ENCODE measurements at places on chromosomes 16 and 17.

GRCh38 chr17:39573447-39574298, 34.0 kb downstream of the NEUROD2 start:
- no peak for DNase-seq

DNA sequence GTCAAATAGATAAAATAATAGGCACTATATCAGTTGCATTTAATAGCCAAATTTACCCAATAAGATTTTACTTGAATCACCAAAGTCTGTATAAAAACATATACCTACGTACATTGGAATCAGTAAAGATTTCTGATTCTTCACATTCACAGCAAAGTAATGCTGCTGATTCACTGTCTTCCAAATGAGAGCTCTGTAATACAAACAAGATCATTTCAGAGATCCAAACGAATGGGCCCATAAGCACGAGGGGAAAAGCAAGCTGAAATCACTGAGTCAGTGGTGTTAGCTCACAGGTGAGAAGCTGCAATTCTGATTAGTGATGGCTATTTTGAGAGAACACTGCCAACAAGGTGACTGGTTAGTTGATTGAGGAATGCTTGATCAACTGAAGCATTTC, 81.3 kb downstream of the SSH2 start:
- DNase-seq = peak; percentile 18

GRCh38 chr16:67959536-67960329, 8.7 kb downstream of the SLC12A4 start:
- DNase-seq = no peak

DNA sequence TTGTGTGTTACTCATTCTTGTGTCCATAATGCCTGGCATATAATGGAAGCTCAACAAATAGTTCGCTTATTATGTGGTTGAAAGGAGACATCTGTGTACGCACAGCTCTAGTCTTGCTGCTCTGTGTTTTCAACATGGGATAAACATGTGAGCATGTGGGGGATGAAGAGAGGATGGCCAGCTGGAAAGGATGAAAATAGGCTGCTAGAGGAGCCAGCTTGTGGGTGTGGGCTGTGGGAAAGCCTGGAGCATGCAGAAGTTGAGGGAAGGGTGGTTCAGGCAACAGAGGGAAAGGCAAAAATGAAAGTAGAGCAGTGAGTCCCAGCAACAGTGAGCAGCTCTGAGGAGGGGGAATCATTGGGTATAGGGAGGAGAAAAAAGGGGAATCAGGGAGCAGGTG, 324.6 kb upstream of the CDH11 start:
- DNase-seq = no peak

GRCh38 chr17:83107656-83108048, 28.2 kb downstream of the METRNL start:
- DNase-seq = no peak

GRCh38 chr17:82865774-82866395, 26.1 kb upstream of the ZNF750 start:
- no peak for DNase-seq

DNA sequence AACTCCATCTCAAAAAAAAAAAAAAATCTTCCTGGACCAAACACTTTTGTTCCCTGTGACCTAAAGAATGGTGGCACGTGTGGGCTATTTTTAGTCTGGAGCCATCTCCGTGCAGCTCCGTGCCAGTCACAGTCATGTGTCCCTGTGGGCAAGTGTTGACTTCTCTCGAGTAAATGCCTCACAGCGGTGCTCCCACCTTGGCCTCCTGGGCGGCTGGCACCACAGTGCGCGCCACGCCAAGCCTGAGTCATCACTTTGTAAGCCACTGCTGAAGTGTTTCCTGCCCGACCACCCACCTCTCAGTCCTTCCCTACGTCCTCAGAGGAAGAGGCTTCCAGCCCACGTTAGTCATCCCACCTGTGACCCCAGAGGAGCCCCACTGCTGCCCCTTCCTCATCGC, 10.9 kb upstream of the HEXD start:
- DNase-seq = no peak

- DNase-seq = no peak
These were observed 146.6 kb downstream of the IRF8 start for GRCh38 chr16:86045591-86045971.

- DNase-seq = no peak
These were observed 875 bp downstream of the PRKCB start for GRCh38 chr16:23836404-23837311.

- DNase-seq = peak; percentile 43
These were observed 33.3 kb downstream of the OR1D5 start for GRCh38 chr17:3030096-3030495.

DNA sequence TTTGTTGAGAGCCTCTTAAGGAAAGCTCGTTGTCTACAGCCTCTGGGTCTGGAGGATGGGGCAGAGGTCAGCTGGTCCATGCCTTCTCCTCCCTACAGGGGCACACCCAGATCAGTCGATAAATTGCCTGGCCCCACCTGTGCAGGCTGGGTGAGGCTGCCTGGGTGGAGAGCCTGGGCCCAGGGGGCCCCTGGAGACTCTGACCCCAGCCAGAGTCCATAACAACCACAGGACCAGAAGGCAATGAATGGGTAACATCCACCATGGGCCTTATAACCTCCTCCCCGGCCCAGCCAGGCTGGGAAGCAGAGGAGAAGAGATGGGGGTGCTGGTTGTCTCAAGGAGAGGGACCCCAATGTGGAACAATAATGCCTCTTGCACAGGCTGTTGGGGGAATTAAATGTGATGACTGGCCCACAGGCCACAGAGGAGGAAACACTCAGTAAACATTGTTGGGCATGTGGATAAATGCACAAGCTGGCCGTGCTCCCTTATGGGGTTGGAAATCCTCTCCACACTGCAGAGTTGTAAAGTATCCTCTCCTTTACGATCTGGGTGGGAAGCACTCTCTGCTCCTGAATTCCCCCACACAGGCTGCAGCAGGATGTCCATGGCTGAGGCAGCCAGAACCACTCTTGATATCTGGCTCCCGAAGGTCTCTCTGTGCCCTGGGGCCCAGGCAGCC, 56.7 kb upstream of the TOB1 start:
- no peak for DNase-seq

DNA sequence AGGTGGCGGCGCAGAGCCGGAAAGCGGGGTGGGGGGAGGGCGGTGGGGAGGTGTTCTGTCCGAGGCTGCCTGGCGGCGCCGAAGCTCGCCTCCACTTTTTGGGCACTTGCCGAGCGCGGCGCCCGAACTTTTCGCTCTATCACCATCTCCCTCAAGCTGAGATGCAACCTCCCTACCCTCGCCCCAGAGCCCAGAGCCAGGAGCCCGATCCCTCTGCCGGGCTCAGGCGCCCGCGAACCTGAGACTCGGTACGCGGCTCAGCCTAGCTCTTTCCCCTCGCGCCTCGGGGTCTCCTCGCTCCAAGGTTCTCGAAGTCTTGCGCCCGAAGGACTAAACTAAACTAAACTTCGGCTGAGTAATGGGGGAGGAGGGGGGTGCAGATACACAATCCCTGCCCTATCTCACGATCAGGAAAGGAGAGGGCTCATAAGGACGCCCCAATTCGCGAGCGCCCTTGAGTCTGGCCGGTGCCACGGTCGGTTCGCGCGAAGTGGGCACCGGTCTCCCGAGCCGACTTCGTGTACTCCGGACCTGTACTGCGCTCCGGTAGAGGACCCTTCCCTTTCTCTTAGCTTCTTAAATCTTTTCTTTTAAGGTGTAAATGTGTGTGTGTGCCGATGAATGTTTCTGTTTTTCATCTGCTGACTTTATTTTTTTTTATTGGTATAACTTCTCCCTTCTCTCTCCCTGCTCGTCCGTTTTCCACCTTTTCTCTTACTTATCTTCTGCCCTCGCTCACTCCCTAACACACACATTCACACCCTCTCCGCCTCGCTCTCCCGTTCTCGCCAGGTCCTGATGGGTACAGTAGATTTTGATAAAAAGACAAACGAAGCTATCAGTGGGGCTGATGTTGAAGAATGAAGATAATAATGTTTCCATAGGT, 1.9 kb upstream of the SALL1 start:
- DNase-seq = no peak

GRCh38 chr16:68642436-68643101, 2.5 kb upstream of the CDH3 start:
- no peak for DNase-seq

DNA sequence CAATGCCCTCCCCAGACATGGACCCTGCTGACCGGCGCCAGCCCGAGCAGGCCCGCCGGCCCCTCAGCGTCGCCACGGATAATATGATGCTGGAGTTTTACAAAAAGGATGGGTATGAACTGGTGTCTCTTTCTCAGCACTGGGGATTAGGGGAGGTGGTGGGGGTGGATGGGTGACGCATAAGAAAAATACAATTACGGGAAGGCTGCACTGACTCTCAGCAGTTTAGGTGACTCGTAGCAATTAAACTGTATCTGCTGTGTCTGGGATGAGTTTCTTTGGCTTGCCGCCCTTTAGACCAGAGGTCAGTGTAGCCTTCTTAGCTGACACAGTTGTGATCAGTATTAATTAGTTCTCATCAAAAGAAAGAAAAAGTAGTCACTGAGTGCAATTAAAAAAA, 59.0 kb downstream of the ELAC2 start:
- no peak for DNase-seq

DNA sequence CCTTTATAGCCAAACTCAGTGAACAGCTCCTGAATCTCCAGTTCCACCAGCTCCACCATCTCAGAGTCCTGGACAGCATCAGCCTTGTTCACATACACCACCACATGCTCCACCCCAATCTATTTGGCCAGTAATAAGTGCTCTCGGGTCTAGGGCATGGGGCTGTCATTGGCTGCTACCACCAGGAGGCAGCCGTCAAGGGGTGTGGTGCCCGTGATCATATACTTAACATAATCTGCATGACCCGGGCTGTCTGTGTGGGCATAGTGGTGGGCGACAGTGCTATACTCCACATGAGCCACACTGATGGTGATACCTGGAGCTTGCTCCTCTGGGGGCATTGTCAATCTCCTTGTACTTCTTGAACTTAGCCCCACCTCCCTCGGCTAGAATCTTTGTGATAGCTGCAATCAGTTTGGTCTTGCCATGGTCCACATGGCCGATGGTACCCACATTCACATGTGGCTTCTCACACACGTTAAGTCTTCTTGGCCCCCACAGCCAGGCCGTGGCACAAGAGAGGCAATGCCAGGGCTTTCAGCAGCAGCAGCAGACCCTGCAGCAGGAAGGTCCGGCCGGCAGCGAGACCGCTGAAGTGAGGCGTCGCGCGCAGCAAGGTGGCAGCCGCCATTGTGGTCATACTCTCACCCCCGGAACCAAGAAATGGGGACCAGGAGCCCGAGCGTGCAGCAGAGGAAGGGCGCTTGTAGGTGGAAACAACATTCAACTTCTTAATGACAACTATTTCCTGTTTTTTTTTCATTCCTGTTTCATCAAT, 210.3 kb upstream of the WSB1 start:
- no peak for DNase-seq

- no peak for DNase-seq
These were observed 79.2 kb upstream of the LGALS9 start for GRCh38 chr17:27551701-27552248.

DNA sequence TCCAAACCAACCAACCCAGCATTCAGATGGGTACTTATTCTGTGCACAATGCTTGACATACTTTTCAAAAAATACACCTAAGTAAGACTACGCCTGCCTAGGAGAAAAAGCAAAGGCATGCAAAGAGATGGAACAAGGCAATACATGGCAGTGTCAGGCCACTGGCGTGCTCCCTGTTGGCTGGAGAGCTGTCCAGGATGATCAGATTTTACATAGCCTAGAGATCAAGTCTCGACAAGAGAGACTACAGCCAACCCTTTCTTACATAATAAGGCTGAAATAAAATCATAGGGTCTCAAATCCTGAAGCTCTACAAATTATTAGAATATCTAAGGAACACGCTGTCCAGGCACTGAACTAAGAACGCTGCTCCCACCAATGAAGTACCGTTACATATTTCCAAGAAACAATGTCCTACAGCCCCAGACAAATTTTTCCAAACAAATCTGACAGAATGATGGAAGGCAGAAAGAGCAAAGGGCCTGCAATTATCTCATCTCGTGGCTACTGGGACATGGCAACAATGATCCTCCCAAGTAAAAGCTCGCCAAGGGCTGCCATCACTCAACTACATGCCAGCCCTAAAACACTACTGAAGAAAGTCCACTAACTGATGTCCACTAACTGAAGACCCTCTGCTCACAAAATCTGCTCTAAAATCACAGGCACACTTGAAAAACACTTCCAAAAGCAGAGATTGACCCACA, 5.1 kb downstream of the RPS15A start:
- DNase-seq = no peak

DNA sequence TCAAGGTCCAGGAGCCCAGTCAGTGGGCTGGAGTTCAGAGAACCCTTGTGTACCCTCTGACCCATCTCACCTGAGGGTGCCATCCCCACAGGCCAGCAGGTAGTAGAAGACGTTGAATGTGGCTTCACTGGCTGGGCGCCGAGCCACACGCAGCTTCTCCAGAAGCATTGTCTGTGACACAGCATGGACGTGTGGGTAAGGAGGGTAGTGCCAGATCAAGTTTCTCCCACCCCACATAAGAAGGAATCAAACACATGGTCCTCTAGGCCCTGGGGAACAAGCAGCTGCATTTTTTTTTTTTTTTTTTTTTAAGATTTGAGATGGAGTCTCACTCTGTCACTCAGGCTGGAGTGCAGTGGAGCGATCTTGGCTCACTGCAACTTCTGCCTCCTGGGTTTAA, 60.9 kb downstream of the MYO18A start:
- DNase-seq = no peak

- no peak for DNase-seq
These were observed 5.6 kb downstream of the TP53I13 start for GRCh38 chr17:29573871-29574731.

- DNase-seq = no peak
These were observed 711.2 kb downstream of the MAF start for GRCh38 chr16:78889346-78889745.

- DNase-seq = no peak
These were observed 1.9 kb downstream of the PPP4C start for GRCh38 chr16:30077656-30078055.

DNA sequence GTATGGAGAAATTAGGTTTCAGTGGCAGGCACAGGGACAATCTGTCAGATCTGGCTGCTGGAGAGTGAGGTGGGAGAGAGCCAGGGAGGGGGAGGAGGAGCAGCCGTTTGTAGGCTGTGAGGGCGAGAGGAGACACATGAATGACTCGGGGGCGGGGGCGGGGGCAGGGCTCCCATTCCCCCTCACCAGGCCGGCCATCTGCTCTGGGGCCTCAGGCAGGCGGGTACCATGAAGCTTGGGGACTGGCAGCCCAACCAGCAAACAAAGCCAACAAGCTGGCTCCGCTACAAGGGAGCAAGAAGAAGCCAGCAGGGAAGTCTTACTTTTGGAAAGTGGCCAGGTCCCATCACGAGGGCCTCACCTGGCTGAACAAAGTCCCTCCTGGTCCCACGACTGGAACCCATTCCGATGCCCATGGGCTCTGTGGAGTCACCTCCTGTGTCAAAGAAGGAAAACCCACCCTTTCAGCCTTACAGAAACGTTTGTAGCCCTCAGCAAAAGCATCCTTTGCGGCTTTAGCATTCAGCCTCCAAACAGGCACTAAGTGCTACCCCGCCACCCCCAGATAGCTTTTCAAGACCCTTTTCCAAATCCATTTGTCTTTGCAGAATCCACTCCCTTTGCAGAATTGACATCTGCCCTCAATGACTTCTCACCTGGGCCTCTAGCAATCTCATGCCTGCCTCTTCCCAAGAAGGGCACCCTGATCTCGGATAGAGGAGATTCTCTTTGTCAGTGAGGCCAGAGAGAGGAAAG, 9.2 kb upstream of the SSTR2 start:
- no peak for DNase-seq

GRCh38 chr17:69046121-69046807, 14.5 kb downstream of the ABCA9 start:
- no peak for DNase-seq

GRCh38 chr16:88744577-88745521, 38.5 kb downstream of the CTU2 start:
- DNase-seq = no peak

Measured in AG04450 (cell line).